ENCODE measurements at places on chromosomes 16 and 17. TPM values are rescaled to one million over a fixed set of nuclear protein-coding genes. Genes with fewer than 3 reads are reported as not detected.

DNA sequence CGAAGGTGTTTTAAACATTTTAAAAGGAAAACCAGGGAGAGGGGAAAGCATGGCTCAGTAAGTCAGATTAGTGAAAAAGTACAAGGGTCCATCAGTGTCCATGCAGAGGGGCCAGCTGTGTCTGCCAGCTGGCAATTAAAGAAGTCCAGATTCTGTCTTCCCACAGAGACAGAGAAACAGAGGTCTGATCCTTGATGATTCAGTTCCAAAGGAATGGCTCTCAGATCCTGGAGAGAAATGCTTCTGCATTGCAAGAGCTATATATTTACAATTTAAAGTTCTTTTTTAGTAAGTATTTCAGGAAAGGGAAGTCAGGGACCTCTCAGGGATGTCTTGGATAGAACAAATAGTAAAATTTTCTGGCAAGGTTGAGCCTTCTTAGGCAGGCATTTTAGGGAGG is 56.2 kb downstream of the HSD17B2 start:
- DNase-seq: no peak

DNA sequence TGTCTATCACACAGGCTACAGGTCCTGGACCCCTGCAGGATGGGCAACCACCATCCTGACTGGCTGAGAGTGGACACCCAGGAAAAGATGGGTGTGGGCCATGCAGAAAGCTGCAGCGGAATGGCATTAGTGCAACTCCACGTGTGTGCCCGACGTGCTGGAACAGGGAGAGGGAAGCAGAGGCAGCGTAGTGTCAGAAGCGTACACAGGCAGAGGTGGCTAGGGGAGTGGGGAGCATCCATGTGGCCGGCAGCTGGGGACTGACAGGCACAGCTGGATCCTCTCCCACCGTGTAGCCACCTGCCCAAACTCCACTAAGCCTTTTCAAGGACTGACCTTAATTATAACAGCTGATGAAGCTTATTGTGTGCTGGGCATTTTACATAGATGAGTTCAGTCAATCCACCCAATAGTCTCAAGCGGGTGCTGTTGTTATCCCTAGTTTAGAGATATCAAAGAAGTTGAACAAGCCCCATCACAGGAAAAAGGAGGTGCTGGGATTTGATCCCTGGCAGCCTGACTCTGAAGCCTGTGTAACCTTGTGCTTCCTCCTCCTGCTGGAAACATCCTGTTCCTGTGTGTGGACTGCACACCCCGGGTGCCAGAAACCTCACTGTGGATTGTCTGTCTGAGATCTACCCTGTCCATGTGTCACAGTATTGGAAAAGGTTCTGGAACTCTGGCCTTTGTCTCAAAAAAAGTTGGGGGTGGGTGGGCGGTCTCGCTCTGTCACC is 114.0 kb downstream of the PRKCA start:
- DNase-seq: no peak

The PDK2 gene
- polyA plus RNA-seq: 125 TPM

DNA sequence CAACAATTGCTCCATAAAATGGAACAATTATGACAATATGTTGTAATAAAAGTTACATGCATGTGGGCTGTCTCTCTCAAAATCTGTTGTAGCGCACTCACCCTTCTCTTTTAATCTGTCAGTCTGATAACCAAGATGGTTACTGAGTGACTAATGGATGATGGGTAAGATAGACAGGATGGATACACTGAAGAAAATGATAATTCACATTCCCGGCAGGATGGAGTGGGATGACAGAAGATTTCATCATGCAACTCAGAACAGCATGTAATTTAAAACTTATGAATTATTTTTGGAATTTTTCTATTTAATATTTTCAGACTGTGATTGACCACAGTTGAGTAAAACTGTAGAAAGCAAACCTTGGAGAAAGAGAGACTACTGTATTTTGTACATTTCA is 30.5 kb downstream of the CDH13 start:
- DNase-seq: no peak

The PAFAH1B1 gene
- 58.4 TPM for polyA plus RNA-seq

GRCh38 chr16:68370581-68371275 is 59.9 kb downstream of the PRMT7 start:
- no peak for DNase-seq

DNA sequence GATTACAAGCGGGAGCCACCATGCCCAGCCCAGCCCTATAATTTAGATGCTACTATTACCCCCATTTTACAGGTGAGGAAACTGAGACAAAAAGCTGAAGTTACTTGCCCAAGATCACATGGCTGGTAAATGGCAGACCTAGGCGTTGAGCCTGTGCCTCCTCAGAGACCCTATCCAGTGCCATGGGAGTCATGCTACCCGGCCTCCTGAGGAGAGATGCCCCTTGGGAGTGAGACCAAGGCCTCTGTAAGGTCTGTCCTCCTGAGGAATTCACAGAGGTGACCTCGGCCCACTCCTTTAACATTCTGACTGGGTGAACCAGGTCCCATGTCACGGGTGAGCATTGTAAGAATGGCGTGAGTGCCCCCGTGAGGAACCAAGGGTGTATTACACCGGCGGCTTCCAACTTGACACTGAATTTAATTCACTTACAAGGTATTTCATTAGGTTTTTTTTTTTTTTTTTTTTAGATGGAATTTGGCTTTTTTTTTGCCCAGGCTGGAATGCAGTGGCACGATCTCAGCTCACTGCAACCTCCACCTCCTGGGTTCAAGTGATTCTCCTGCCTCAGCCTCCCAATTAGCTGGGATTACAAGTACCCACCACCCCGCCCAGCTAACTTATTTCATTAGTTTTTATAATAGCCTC is 95.7 kb downstream of the ABCC6 start:
- DNase-seq: peak; percentile 72

DNA sequence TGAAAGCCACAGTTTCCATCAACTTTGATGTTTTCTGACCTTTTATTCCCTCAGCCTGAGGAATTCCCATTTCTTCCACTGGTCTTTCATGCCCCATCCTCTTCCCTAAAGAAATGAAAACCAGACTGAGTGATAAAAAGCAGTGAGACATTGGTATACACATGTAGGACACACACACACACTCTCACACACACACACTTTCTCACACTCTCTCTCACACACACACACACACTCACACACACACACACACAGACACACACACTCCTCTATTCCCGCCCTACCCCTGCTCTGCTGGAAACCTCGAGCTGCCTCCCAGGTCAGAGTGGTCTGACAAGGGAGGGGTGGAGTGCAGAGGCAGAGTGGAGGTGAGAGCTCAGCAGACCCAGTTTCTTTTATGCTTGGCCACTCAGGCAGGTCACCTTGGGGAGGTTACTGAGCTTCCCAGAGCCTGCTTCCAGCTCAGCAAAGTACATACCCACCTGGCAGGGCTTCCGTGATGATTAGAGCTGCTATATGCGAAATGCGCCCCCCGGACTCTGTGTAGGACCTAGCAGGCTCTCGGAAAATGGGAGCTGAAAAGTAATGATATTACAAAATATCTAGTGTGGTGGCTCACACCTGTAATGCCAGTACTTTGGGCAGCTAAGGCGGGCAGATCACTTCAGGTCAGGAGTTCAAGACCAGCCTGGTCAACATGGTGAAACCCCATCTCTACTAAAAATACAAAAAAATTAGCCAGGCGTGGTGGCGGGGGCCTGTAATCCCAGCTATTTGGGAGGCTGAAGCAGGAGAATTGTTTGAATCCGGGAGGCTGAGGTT is 30.7 kb downstream of the CCR7 start:
- no peak for DNase-seq

DNA sequence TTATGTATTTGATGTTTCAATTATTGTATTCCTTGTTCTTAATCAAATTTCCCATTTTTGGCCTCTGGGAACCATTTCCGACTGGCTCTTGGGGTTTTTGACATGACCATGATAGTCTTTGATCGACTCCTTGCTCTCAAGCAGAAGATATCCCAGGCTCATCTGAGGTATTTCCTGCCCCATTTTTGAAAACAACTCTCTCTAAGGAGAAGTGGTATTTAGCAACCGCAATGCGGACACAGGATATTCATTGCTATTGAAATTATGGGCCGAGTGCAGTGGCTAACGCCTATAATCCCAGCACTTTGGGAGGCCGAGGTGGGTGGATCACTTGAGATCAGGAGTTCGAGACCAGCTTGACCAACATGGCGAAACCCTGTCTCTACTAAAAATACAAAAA is 5.5 kb downstream of the TANGO6 start:
- DNase-seq: no peak

DNA sequence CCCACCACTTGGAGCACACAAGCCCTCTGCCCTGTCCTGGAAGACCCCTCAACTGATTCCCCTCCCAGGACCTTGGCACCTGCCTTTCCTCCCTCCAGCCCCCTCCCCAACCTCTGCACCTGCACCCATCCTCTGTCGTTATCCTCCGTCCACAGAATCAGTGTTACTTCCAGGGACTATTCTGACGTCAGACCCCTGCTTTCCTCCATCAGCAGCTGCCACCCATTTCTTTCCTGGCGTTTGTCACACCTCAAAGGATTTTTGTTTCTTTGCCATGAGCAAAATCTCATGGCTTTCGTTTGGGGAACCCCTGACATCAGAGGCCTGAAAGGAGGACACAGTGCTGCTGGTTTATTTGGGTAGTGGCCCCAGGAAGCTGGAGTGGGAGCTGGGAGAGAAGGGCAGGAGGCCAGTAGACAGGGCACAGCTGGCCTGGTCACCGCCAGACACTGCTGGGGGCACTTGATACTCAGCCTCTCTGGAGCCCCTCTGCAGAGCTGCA is 68.4 kb downstream of the SOCS1 start:
- no peak for DNase-seq

- no peak for DNase-seq
Observed at GRCh38 chr16:48438414-48438813, 53.2 kb upstream of the SIAH1 start.

The CACNG5 gene
- not detected for polyA plus RNA-seq

- no peak for DNase-seq
Observed at GRCh38 chr16:73886426-73886825, 410.2 kb upstream of the PSMD7 start.

DNA sequence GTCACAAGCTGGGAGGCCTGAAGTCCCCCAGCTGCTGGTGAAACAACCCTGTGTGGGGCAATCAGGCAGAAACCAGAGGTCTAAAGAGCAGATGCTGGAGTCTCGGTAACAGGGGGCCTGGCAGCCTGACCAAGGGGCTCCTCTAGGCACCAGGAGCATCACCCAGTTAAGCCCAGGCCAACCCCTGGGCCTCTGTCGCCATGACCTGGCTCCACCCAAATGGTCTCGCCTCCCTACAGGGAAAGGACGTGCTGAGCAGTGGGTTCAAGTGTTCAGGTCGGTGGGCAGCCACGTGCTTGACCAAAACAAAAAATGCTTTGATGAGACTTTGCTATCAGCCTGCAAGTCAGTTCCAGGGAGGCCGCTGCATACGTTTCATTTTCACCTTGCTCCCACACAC is 240.3 kb downstream of the ZNF423 start:
- peak; percentile 51 for DNase-seq

- no peak for DNase-seq
Observed at GRCh38 chr17:35374766-35375344, 1.4 kb upstream of the SLFN11 start.

The KRTAP9-7 gene
- polyA plus RNA-seq: not detected

GRCh38 chr17:30559656-30560055 is 82.4 kb downstream of the GOSR1 start:
- DNase-seq: no peak

The SF3B3 gene
- polyA plus RNA-seq: 33.3 TPM

Measured in small intestine (tissue), 16 donors.